Heart left ventricle (tissue), 16 donors: ENCODE measurements at places on chromosomes 2 and 18. TPM values are rescaled to one million over a fixed set of nuclear protein-coding genes. Genes with fewer than 3 reads are reported as not detected.

- DNase-seq, result no peak
Measured at GRCh38 chr2:118686346-118686745, 161.1 kb downstream of the EN1 start.

DNA sequence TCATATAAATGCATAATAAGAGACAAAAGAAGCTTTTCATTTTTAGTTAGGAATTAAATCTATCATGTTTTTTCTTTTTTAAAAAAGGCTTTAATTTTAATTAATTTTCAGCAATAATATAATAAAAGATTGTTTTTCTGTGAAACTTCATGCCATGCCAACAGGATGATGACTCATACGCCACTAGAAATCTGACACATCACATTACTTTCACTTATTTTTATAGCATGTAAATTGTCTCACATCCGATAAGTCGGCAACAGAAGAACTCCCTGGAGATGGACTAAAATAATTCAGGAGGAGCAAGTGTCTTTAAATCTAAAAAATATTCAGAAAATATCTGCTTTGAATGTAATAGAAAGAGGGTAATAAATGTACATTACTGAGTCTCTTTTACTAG is 1024.2 kb upstream of the ACVR2A start:
- H3K4me1 ChIP-seq, result no peaks in the 10 kb centered on the region
- H3K27ac ChIP-seq, result no peak overlapping the region
- H3K36me3 ChIP-seq, result no peaks in the 10 kb centered on the region
- no peak overlapping the region for H3K4me3 ChIP-seq

- H3K4me1 ChIP-seq, result no peaks in the 10 kb centered on the region
- no peak for DNase-seq
- peaks cover 29% of the 10 kb centered on the region for H3K36me3 ChIP-seq
- H3K27me3 ChIP-seq, result no peaks in the 10 kb centered on the region
- no peak overlapping the region for H3K4me3 ChIP-seq
- no peak overlapping the region for H3K27ac ChIP-seq
Measured at GRCh38 chr18:31825772-31826171, 65.1 kb upstream of the SLC25A52 start.

Gene PJVK
- total RNA-seq, result 1.6 TPM

Gene RIT2
- total RNA-seq, result not detected

Gene STON1
- total RNA-seq, result 4.4 TPM

Gene ACTR1B
- total RNA-seq, result 72.5 TPM
